ENCODE measurements at places on chromosomes 2 and 18.

GRCh38 chr18:31396796-31397612 lies 20.4 kb downstream of the DSG4 start:
- no peak for DNase-seq

- DNase-seq, result no peak
These were observed 41.4 kb upstream of the TTC32 start for GRCh38 chr2:19943189-19943588.

GRCh38 chr2:26682155-26682554 lies 10.4 kb upstream of the KCNK3 start:
- DNase-seq, result no peak

DNA sequence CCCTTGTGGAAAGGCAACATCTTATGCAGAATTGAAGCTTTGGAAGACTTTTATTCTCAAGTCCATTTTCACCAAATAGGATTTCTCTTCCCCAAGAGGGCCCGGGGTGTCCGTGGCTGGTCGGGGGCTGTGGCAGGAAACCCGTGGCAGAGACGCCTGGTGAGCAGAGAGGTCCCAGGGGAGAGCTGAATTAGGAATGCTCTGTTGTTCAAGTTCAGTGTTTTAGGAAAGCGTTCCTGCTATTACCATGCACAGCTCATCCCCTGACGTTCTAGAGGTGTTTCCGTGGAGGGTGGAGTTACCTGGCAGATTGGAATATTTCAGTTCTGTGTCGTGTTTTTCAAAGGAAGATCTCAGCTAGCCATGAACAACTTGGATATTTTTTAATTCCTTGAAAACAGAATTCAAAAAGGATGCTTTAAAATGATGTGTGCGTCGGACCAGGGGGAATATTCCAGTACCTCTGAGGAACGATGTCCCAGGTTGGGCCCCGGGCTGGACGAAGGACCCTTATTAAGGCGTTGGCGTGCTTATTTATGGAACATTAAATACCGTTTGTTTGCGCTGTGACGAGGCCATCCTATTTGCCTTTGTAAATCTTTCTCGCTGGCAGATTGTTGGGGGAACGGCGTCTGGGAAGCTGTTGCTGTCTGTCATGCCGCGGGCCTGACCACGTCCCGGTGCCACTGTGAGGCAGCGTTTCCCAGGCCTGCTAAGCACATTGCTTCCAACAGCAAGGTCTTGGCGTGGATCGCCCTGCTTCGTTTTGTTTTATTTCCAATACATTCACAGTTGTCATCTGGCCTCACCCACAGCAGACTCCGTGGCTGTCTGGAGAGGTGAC lies 8.2 kb downstream of the NFATC1 start:
- no peak for DNase-seq

DNA sequence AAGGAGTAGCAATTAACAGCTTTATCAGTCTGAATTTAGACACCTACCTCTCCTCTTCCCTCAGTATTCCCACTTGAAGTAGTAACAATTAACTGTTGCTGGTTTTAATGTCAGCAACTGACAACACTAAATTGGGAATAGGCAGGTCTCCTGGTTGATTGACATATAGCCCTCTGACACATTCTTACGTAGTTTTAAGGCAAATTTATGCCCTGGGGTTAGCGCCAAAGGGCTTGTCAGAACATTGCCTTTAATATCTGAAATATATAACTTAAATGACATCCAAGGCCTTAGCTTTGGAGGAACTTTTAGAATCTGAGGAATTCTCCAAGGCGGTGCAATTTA lies 7.4 kb downstream of the ASXL3 start:
- DNase-seq, result no peak

DNA sequence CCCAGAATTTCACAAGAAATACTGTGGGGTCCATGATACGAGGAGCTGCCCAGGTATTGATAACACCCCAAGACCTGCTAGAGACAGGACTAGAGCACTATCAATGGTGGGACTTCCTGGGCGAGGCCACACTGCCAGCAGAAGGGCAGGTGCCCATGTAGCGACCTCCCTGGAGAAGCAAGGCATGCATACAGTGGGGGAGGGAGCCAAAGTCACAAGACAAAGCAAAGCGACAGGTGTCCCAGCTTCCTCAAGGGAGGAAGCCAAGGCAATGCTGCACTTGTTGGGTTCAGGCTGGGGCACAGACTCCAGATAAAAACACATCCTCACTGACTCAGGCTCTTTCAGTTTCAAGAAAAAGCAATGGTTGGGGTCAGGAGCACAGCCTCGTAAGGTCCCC lies 7.5 kb downstream of the CD207 start:
- no peak for DNase-seq

Data from activated CD8-positive, alpha-beta memory T cell treated with anti-CD3 and anti-CD28 coated beads, Interleukin-2, amount 50 U/mL, for 4 hours (primary cell).